CD4-positive, alpha-beta T cell treated with Interferon alpha-2 for 1 hour (primary cell): ENCODE measurements at places on chromosomes 1 and 21.
A peak's percentile ranks its signal among the peaks of the same experiment; 100 is the strongest.

DNA sequence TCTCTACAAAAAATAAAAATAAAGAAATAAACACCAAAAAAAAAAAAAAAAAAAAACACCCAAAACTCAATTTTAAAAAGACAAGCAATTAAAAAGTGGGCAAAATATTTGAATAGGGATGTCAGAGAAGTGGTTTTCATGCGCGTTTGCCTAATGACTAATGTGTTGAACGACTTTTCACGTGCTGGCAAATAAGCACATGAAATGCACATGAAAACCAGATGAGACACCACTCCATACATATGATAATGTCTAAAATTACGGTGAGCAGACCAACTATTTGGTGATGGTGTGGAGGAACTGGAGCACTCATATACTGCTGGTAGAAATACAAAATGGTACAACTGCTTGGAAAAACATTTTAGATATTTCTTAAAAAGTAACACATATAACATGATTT is 39.4 kb upstream of the UHMK1 start:
- DNase-seq = no peak

GRCh38 chr1:70856201-70856600 is 191.4 kb downstream of the PTGER3 start:
- DNase-seq = no peak

DNA sequence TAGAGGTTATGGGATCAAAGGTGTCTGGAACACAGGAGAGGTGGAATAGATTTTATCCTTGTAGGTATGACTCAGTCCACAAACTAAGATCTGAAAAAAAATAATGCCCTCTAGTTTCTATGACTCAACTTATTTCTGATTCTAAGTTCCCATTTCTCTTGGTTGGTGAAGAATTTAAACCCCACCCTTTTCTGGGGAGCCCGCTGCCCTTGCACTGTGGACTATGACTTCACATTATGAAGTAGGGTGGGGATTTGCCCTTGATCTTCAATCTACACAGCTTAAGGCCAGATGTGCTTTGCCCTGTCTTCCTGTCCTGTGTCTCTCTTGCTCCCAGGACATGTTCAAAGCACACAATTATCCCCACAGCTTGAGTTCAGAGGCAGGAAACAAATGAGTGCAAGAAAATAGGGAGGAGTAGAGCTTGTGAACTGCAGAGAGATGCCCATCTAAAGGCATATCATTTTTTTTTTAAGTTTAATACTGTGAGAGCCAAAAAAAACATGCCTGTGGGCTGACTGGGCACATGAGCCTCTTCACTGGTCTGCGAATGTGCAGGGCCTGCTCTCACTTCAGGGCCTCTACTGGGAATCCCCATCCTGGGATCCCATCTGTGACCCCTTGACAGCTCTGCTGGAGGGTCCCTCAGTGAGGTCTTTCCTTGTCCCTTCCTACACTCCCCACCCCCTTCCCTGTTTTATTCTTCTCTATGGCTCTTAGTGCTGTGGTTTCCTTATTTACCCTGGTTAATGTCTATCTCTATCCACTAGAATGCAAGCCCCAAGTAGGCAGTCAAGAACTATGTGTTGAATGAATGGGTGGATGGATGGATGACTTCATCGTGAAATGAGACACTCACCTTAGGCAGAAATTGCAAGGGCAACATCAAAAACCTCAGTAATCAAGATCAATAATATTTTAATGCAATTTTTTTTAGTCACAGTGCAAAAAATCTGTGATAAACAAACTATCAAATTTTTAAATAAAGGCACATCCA is 61.5 kb downstream of the CD58 start:
- peak; percentile 67 for DNase-seq

DNA sequence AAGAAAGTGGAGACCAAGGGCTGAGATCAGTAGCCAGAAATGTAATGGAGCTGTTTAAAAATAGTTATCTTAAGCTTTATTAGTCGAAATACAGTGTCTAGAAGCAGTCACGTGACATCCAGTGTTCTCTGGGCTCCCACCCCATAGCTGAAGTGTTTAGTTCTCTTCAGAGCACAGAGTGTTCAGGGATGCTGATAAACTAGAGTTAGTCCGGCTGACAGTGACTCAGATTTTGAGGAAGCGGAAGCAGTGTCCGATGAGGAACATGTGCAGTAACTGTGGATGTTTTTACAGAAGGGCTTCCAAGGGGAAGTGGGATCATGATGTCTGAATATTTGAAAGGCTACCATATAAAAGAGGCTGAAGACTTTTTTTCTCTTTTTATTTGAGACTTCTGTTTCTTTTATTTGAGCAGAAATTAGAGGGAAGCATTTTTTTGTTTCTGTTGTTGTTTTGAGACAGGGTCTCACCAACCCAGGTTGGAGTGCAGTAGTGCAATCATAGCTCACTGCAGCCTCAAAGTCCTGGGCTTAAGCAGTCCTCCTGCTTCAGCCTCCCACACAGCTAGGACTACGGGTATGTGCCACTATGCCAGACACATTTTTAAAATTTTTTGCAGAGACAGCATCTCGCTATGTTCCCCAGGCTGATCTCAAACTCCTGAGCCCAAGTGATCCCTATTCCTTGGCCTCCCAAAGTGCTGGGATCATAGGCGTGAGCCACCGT is 124.2 kb downstream of the GALNT2 start:
- DNase-seq = peak; percentile 16

- DNase-seq = peak; percentile 91
Measured at GRCh38 chr1:159076438-159077119, at the start of gene AIM2. AIM2 (minus strand) TSS chr1:159076766; CDS start chr1:159073499, 3,267 bp downstream.

DNA sequence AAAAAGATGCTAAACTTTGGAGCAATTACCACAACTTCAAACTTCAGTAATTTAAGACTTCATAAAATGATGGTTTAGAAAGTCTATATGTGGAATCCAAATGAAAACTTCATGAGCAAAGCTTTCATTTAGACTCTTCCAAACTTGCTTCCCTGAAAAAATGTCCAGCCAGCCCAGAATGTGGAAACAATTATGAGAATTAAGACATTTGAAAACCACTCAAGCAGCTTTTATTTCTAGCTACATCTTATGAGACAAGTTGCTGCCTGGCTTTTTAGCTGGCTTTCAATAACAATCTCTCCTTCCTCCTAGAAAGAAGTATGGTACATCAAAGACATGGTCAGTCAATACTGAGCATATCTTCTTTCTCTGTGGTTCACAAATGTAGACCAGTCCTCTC is 21.8 kb downstream of the LPAR3 start:
- DNase-seq = no peak
